Mesothelial cell of epicardium (in vitro differentiated cells): ENCODE measurements at places on chromosomes 1 and 21.
A peak's percentile ranks its signal among the peaks of the same experiment; 100 is the strongest.

GRCh38 chr1:55155522-55155921, 59.6 kb downstream of the USP24 start:
- DNase-seq = no peak

- no peak for DNase-seq
These were observed 755 bp upstream of the THRAP3 start for GRCh38 chr1:36223381-36223995.

DNA sequence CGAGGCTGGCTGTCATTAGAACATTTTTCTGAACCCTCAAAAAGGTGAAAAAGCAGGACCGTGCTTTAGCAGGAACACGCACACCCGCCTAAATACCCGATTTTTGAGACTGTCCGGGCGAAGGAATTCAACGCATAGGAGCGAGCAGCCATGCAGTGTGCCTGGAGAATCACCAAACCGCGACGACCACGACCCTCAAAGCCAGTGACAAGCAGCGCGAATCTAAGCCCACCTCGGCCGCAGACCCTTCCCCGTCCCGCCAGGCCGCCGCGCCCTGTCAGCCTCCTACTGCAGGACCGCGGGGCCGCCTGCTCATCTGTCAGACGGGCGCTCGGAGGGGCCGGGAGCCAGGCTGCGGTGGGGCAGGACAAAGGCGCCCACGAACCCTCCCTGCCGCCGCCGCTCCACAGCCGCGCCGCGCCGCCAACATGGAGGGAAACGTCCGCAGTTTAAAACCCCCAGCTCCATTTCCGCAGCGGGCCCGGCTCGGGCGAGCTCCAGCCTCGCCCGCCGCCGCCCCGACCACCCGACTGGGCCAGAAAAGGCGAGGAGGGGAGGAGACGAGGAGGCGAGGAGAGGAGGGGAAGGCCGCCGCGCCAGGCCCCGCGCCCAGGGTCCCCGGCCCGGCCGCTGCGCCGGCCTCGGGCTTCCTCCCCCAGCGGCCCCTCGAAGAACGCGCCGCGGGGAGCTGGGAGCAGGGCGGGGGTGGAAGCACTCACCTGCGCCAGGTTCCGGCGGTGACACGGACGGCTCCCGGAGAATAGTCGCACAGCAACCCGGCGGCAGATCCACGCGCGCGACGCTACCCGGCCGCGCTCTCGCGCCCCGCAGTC, at the start of gene LBR:
TSS of gene LBR (minus strand) at position 804 of the 833 bp plus-strand sequence. CDS start 3,963 bp downstream, outside the sequence.
- peak; percentile 45 for DNase-seq

- no peak for DNase-seq
These were observed 15.9 kb downstream of the PEA15 start for GRCh38 chr1:160221089-160221488.

- DNase-seq = no peak
These were observed 9.9 kb downstream of the TSSK3 start for GRCh38 chr1:32372149-32372756.

- no peak for DNase-seq
These were observed 53.4 kb upstream of the PTGFR start for GRCh38 chr1:78437396-78437795.

GRCh38 chr1:56448529-56449300, 130.6 kb downstream of the PLPP3 start:
- DNase-seq = no peak

DNA sequence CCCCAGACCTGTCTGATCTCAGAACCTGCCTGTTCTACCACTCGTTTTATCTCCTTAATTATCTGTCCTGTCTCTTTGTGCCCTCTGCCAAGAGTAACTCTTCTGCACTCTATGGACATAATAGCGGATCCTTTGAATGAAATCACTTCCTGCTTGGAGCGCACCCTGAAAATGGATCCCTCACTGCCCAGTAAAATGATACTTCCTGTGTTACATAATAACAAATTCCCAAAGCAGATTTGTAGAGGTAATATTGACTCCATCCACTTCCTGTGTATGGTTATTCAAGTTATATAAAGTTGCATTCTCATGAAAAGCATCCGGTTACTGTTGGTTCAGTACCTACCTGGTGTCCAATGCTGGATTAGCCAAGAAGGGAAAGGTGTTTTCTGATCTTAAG, 246.0 kb downstream of the TRABD2B start:
- DNase-seq = no peak

DNA sequence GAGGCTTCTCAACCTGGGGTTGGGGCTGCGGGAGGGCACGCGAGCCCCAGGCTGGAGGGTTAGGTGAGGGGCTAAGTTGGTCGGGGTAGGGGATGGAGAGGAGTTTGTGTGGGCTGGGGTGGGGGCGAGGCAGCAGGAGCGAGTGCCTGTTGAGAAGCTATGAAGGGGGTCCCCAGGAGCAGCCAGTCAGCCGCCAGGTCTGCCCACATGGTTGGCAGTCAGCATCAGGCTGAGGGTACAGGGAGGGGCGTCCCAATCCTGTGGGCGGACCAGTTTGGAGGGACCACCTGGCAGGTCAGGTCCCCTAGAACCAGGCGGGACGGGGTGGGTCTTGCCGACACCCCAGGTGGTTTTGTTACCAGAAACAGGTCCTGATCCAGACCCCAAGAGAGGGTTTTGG, 400 bp upstream of the TRIM17 start:
- no peak for DNase-seq

- no peak for DNase-seq
These were observed 465.3 kb downstream of the NEGR1 start for GRCh38 chr1:71817028-71817427.

GRCh38 chr1:49293016-49293415, 516.3 kb upstream of the BEND5 start:
- DNase-seq = no peak

- no peak for DNase-seq
These were observed 10.0 kb upstream of the RYR2 start for GRCh38 chr1:237032029-237032428.

DNA sequence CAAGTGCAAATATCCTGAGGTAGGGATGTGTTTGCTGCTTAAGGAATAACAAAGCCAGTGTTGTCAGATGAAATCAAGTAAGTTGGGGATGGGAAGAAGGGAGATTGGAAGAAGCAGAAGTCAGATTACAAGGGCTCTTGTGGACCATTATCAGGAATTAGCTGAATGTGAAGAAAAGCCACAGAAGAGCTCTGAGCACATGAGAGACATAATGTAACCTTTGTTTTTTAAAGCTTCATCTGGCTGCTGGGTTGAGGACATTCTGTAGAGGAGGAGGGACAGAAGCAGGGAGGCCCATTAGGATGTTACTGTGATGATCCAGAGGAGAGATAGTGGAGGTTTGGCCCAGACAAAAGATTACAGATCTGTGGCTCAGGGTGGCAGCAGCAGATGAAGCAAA, 111.7 kb downstream of the DUSP10 start:
- DNase-seq = no peak

DNA sequence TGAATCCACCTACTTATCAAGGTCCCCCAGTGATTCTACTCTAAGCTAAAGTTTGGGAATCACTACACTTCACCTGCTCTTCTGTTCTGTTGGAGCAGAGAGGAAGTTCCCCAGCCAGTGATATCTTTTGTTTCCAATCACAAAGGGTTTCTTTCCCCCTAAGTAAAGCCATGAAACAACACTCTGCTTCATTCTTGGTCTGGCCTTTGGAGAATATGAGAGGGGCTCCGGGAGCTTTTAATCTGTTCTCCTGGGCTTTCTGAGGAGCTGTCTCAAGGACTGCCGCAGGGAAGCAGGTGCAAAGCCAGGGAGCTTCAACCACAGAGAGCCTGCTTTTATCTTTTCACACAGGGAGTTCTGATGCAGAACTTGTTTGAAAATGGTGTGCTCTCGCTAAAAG, 10.1 kb upstream of the SLAMF9 start:
- no peak for DNase-seq

- no peak for DNase-seq
These were observed 553.4 kb downstream of the PLPP3 start for GRCh38 chr1:56025942-56026341.

DNA sequence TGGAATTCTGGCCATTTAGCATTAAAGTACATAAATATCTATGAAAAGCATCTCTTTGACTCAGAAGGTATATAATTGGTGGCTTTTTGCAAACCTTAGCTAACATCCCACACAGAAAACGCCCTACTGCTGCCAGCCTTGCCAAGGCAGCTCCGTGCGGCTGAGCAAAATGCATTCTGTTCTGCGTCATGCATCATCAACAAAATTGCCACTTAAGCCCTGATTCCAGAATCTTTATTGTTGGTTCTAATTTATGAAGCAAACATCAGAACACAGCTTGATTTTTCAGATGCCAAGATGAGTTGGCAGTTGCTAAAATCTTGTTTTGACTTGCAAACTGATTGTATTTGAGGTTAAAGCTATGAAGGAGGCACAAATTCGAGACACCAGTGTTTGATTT, 314.9 kb upstream of the DEPDC1 start:
- DNase-seq = no peak

GRCh38 chr21:32819694-32820093, 48.1 kb upstream of the PAXBP1 start:
- no peak for DNase-seq

- no peak for DNase-seq
These were observed 15.6 kb downstream of the IGFN1 start for GRCh38 chr1:201206176-201206575.

GRCh38 chr1:167864392-167865032, 49.4 kb downstream of the ADCY10 start:
- DNase-seq = no peak

- no peak for DNase-seq
These were observed 511.9 kb upstream of the ZRANB2 start for GRCh38 chr1:71592646-71593274.

GRCh38 chr1:230345139-230345885, 80.8 kb downstream of the PGBD5 start:
- DNase-seq = no peak

GRCh38 chr1:84771895-84772294, 81.6 kb upstream of the SSX2IP start:
- DNase-seq = no peak

DNA sequence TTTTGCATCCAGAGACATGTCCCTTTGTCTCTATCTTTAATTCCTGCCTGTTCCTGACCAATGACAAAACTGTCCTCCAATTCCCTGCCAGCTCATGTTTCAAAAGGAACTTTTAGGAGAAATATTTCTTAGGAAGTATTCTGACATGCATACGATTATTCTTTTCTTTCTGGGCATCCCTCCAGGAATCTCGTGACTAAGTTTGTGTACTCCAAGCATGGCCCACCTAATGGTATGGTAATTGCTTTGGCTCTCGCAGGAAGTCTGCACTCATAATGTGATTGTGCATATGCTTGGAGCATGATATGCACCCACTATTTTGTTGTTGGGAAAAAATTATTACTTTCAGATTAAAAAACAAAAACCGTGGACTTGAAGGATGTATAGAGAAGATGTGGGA, 256.4 kb downstream of the PRDM2 start:
- DNase-seq = no peak

- no peak for DNase-seq
These were observed 20.2 kb upstream of the RALGPS2 start for GRCh38 chr1:178704833-178705232.

- DNase-seq = no peak
These were observed 39.5 kb upstream of the ST6GALNAC3 start for GRCh38 chr1:76035053-76035452.

DNA sequence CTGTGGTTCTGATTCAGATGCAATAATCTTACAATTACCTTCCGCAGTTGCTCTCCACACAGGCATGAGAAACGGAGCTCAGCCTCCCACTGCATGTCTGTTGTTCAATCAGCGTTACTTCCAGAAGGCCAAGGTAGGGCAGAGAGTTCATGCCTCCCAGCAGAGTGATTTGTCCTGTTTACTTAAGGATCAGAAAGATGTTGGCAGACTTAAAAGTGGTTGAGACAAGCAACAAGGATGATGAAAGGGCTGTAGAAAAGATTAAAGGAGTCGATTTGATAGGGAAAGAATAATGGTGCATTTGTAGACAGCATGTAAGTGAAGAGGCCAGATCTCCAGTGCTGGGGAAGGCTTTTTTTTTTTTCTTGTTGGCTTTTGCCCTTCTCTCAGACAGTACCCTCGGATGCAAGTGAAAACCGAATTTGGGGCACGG, 26.6 kb downstream of the ARMH1 start:
- no peak for DNase-seq

DNA sequence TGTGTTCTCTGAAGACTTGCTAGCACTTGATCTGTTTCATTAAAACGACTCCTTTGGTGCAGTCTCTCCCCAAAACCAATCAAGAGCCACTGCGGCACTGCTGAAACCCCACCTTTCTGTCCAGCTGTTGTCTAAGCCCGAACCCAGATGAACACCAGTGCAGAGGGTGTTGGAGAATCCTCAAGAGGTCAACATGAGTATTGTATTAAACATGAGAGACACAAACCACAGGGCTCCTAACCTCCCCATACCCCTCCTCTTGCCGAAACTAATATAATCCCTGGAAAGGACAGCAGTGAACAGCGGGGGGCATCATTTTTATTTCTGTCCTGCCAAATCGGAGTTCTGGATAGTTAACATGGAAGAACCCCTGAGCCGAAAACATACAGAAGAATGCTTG, 333.9 kb downstream of the CAMTA1 start:
- no peak for DNase-seq

DNA sequence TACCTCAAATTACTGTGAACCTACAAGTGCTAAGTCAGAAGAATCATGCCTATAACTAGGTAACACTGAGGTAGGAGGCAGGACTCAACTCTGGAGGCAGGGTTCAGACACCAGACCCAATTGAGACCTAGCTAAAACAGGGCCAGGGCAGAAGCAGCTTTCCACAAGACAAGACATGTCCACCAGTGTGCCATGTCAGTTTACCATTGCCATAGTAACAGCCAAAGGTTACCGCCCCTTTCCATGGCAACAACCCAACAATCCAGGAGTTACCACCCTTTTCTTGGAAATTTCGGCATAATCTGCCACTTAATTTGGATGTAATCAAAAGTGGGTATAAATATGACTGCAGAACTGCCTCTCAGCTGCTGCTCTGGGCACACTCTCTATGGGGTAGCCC, 432.3 kb downstream of the DPYD start:
- no peak for DNase-seq

DNA sequence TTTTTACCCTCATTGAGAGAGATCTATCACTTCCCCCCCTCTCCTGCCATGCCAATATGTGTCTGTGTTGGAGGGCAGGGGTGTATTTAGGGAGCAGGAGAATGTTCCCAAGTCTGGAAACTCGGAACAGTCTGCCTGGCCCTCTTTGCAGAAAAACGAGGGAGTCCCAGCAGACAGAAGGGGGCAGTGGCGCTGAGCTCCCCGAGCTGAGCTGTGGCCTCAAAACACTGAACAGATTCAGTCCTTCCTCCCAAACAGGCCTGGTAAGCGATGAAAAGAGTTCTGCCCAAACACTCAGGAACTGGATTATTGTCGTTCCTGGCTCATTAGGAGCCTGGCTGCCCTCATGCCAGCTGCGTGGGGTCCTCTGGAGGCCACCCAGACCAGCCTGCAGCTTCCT, 981 bp downstream of the CLDN14 start:
- DNase-seq = no peak

- no peak for DNase-seq
These were observed 10.0 kb upstream of the OTUD3 start for GRCh38 chr1:19872190-19872589.
